ENCODE measurements at places on chromosomes 2 and 18. TPM values are rescaled to one million over a fixed set of nuclear protein-coding genes. Genes with fewer than 3 reads are reported as not detected.

Gene SPIRE1
- 23.2 TPM for total RNA-seq

Gene HAAO
- 0.09 TPM for total RNA-seq

Gene LOXHD1
- total RNA-seq, result not detected

Gene EML6
- total RNA-seq, result 0.63 TPM

Gene CPO
- not detected for total RNA-seq
